CD8-positive, alpha-beta memory T cell (primary cell): ENCODE measurements at places on chromosomes 5 and 9. TPM values are rescaled to one million over a fixed set of nuclear protein-coding genes. Genes with fewer than 3 reads are reported as not detected.

Gene CARTPT
- total RNA-seq, result not detected

Gene TRAF1
- 316 TPM for total RNA-seq

Gene DAB2
- 2.0 TPM for total RNA-seq

Gene ARID3C
- 0.44 TPM for total RNA-seq

Gene ANAPC2
- total RNA-seq, result 57.0 TPM

Gene CCL19
- not detected for total RNA-seq

DNA sequence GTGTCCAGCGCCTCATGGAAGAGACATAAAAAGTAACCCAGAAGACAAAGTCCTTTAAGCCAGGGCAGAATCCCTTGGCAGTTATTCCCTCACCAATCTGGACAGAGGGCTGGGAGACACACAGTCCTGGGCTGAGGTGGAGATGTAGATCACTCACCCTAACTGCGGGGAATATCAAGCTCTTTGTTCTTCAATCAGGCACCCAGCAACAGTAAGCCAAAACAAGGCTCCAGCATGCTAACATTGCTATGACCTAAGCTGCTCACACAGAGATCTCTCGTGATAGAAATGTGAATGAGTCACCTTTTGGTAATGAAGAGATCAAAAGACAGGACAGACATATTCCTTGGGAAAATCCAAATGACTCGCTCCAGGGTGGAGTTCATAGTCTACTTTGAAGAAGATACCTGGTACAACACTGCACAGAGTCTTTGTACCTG is 101.3 kb downstream of the FBN2 start:
- H3K4me1 ChIP-seq, result no peaks in the 10 kb centered on the region
- no peaks in the 10 kb centered on the region for H3K36me3 ChIP-seq
- H3K27me3 ChIP-seq, result no peaks in the 10 kb centered on the region
- H3K4me3 ChIP-seq, result no peak overlapping the region
- H3K27ac ChIP-seq, result no peak overlapping the region

- no peak for DNase-seq
- H3K27me3 ChIP-seq, result no peaks in the 10 kb centered on the region
- H3K4me1 ChIP-seq, result no peaks in the 10 kb centered on the region
- no peak overlapping the region for H3K4me3 ChIP-seq
- H3K27ac ChIP-seq, result no peak overlapping the region
Measured at GRCh38 chr5:169126481-169127021, 174.4 kb downstream of the SLIT3 start.

DNA sequence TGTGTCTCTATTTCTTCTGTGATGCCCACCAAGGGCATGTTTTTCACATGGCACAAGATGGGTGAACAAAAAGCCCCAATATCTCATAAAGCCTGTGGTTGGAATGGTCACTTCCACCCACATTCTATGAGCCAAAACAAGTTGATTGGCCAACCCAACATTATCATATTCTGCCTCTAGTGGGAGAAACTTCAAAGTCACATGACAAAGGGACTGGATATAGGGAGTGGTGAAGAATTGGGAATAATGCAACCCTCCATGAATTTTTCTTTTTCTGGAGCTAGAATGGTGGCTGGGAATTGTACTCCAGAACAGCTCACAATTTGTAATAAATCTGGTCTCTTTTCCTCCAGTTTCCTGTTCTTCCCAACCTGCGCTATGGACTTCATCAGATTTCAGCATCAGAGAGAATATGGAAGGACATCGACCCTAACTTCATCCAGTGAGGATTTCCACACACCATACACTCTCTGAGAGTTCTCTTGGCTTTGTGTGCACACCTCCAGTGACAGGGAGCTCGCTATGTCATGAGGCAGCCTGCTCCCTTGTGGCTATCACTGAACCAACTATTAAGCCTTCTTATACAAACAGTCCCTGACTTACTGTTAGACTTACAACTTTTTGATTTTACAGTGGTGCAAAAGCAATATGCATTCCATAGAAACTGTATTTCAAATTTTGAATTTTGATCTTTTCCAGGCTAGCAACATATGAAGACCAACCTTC is 12.0 kb upstream of the B4GALT1 start:
- DNase-seq, result no peak
- H3K27me3 ChIP-seq, result no peaks in the 10 kb centered on the region
- no peak overlapping the region for H3K27ac ChIP-seq
- H3K4me3 ChIP-seq, result no peak overlapping the region

DNA sequence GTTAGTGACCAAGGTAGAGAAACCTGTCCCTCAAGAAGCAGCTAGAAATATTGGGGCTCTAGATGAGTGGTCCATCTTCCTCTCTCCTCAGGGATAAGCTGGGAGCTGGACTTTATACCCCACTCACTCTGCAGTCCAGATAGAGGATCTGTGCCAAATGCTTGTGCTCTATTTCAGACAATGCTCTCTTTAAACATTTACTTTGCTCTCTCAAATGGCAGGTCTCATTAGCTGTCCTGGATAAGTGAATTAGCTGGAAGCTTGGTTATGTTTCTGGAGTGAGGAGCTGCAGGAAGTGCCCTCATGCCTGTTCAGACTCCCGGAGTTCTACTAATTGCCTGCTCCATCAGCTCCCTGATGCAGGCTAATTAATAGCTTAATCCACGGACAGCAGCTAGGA is 151.1 kb upstream of the CCDC152 start:
- H3K27ac ChIP-seq, result no peak overlapping the region
- H3K27me3 ChIP-seq, result no peaks in the 10 kb centered on the region
- H3K4me1 ChIP-seq, result no peaks in the 10 kb centered on the region
- no peak overlapping the region for H3K4me3 ChIP-seq
- no peak for DNase-seq

DNA sequence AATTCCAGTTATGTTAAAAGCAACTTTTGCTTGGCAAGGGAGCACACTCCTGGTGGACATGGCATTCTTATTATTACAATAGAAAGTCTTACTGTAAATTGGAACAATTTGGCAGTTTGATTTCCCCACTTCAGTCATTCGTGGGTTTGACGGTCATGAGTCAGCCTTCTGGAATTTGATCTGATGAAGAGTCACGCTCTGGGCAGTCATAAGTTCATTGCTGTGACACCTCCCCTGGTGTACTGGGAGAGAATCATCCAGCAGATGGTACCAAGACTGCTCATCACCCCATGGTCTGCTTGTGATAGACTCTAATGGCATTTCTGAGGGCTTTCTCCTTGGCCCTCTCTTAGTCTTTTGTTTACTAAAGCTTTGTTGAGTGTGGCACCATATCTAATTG is 53.8 kb downstream of the GLRA1 start:
- H3K27me3 ChIP-seq, result no peaks in the 10 kb centered on the region
- H3K27ac ChIP-seq, result no peak overlapping the region
- H3K36me3 ChIP-seq, result no peaks in the 10 kb centered on the region
- no peak overlapping the region for H3K4me3 ChIP-seq

GRCh38 chr5:66722686-66723085 is 126.5 kb downstream of the MAST4 start:
- H3K36me3 ChIP-seq, result no peaks in the 10 kb centered on the region
- H3K27me3 ChIP-seq, result peaks cover 3% of the 10 kb centered on the region
- no peak overlapping the region for H3K27ac ChIP-seq
- H3K4me1 ChIP-seq, result no peaks in the 10 kb centered on the region
- DNase-seq, result no peak

GRCh38 chr5:74239261-74239660 is 401.3 kb downstream of the ENC1 start:
- no peak for DNase-seq
- no peak overlapping the region for H3K4me3 ChIP-seq
- no peaks in the 10 kb centered on the region for H3K27me3 ChIP-seq
- H3K4me1 ChIP-seq, result no peaks in the 10 kb centered on the region
- H3K27ac ChIP-seq, result no peak overlapping the region

DNA sequence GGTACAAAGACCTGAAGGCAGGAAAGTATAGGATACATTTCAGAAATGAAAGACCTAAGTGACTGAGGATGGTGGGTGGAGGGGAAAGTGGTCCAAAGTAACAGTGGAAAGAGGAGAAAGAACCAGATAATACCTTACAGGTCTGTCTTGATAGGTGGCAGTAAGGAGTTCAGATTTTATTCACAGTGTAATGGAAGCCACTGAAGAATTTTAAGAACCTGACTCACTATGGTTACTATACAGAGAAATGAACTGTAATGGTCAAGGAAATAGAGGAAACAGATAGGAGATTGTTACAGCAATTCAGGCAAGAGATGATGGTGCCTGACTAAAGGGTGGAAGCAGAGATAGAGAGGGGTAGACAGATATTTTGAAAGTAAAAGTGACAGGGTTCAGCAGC is 46.5 kb downstream of the EPB41L4A start:
- no peaks in the 10 kb centered on the region for H3K36me3 ChIP-seq
- H3K27ac ChIP-seq, result no peak overlapping the region
- no peaks in the 10 kb centered on the region for H3K27me3 ChIP-seq
- H3K4me3 ChIP-seq, result no peak overlapping the region
- no peaks in the 10 kb centered on the region for H3K4me1 ChIP-seq

- H3K27me3 ChIP-seq, result peaks cover 15% of the 10 kb centered on the region
- no peak overlapping the region for H3K27ac ChIP-seq
- peaks cover 9% of the 10 kb centered on the region for H3K4me1 ChIP-seq
Measured at GRCh38 chr5:150672237-150672883, 11.3 kb downstream of the MYOZ3 start.

DNA sequence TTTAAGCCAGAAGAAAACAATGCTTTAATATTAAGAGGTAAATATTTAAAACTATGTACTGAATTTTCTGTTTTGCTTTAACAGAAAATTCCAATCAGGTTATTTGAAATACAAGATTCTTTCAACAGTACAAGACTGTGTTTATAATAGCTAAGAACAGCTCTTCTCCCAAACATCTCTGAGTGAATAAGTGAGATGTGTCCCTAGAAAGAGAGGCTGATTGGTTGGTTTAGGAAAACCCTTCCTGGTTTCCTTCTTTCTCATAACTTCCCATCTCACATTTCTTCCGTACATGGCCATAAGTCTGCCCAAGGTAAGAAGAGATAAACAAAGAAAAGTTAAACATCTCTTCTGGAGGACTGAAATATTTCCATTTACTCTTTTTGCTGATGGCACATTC is 145.9 kb downstream of the FANCC start:
- H3K4me3 ChIP-seq, result no peak overlapping the region
- H3K4me1 ChIP-seq, result no peaks in the 10 kb centered on the region
- DNase-seq, result no peak
- no peaks in the 10 kb centered on the region for H3K36me3 ChIP-seq
- H3K27ac ChIP-seq, result no peak overlapping the region
- H3K27me3 ChIP-seq, result no peaks in the 10 kb centered on the region

DNA sequence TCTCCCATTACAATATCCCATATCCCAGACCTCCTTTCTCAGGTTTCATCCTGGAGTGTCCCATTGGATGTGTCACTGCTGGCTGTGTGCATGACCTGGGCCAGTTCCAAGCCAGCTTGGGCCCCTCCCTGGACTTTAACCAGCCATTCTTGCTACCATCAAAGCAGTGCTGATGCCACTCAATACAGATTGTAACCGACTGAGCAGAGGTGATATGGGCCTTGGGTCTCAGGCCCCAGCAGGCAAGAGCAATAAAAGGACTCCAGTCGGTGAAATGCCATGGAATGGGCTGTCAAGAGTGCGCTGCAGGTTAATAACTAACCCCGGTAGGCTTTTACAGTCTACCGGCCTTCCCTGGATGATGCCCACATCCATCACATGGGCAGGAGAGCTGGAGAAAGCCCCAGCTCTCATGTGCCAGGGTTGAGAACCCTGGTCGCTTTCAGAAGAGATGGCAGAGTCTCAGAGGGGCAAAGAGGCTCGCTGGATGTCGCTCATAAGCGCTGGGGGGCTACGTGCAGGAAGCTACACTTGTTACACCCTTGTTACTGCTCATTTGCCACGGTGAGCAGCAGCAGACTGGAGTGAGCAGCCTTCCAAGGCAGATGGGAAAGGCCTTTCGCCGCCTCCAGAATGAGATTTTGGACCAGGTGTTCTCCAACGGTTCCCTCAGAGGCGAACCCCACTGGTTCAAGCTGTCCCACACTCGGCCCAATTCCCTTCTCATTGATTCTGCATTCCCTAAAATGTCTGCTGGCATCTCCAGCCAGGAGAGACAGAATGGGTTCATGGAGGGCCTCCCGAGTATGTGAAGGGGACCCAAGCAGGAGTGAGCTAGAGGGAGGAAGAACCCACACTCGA is 13.2 kb downstream of the EPB41L4B start:
- H3K27me3 ChIP-seq, result no peaks in the 10 kb centered on the region
- no peaks in the 10 kb centered on the region for H3K4me1 ChIP-seq
- H3K36me3 ChIP-seq, result no peaks in the 10 kb centered on the region
- no peak overlapping the region for H3K4me3 ChIP-seq
- H3K27ac ChIP-seq, result no peak overlapping the region

DNA sequence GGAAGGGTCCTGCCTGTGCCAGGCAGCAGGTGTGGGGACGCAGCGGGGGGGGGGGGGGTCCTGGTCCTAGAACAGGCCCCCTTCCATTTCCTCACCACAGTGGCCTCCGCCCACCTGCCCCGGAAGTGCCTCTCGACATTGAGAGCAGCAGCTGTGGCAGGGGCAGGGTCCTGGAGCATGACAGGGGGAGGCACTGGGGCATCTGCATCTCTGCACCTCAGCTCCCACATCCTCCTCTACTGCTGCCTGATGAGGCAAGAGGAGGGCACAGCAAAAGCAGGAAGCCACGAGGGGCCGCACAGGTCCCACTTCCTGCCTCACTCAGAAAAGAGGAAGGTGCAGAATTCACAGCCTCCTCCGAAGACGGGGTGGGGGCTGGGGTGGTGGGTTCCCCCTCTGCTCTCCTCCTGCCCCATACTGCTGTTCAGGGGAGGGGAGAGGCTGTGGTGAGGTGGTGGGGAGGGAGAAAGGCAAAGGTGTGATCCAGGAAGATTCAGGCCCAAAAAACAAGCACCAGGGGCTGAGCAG is 14.8 kb downstream of the AKNA start:
- H3K4me1 ChIP-seq, result peaks cover 94% of the 10 kb centered on the region
- H3K36me3 ChIP-seq, result peaks cover 56% of the 10 kb centered on the region

- DNase-seq, result no peak
- no peak overlapping the region for H3K4me3 ChIP-seq
- H3K36me3 ChIP-seq, result no peaks in the 10 kb centered on the region
- peaks cover 2% of the 10 kb centered on the region for H3K4me1 ChIP-seq
Measured at GRCh38 chr5:68375540-68375939, 160.0 kb downstream of the PIK3R1 start.

GRCh38 chr9:73125651-73126050 is 26.0 kb upstream of the ANXA1 start:
- no peak overlapping the region for H3K27ac ChIP-seq
- no peaks in the 10 kb centered on the region for H3K27me3 ChIP-seq
- no peak overlapping the region for H3K4me3 ChIP-seq

- no peak for DNase-seq
- H3K4me1 ChIP-seq, result peaks cover 19% of the 10 kb centered on the region
- H3K27ac ChIP-seq, result peak overlapping the region; percentile 74
- H3K36me3 ChIP-seq, result no peaks in the 10 kb centered on the region
- no peaks in the 10 kb centered on the region for H3K27me3 ChIP-seq
Measured at GRCh38 chr5:60700416-60700757, 421 bp upstream of the DEPDC1B start.
